NCI-H2171 treated with DMSO at 0.1 percent for 48 hours (cell line): ENCODE measurements at places on chromosomes 7 and 10.

DNA sequence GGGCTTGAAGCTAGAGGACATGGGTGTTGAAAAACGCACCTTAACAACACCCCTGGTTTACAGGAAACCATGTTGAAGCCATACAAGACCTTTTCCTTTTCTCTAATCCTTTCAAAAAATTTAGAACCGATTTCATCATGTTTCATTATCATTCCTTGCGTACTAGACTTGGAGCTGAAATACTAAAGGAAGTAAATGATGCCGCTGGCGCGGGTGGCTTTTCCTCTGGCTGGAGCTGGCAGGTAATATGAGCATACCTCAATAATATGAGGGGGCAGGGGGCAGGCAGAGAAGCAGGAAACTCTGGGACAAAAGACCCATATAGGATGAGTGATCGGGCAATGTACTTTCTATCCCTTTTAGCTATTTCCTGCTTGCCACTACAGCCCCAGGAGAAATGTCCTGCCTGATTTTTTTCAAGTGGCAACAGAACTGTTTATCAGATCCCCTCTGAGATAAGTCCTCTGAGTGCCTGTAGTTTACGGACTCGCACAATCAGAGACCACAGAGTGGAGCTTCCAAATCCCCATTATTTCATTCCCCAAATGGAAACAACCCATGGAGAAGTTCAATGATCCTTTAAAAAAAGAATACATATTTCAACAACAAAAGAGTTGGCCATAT is 450.1 kb downstream of the KCNMA1 start:
- no peak for DNase-seq

DNA sequence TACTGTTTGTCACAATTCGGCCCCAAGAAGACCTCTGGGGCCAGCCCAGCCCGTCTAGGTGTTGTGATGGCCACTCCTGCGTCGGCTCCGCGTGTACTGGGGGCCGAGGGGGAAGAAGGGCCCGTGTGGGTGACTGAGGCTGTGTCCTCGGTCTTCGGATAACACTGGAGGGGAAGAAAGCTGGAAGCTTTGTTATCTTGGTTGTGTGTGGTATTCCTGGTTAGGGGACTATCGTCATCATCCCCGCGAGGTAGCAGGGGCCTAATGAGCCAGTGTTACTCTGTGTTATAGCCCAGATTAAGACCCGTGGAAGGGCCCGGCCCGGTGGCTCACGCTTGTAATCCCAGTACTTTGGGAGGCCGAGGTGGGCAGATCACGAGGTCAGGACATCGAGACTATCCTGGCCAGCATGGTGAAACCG is 854 bp downstream of the MTG1 start:
- no peak for DNase-seq

DNA sequence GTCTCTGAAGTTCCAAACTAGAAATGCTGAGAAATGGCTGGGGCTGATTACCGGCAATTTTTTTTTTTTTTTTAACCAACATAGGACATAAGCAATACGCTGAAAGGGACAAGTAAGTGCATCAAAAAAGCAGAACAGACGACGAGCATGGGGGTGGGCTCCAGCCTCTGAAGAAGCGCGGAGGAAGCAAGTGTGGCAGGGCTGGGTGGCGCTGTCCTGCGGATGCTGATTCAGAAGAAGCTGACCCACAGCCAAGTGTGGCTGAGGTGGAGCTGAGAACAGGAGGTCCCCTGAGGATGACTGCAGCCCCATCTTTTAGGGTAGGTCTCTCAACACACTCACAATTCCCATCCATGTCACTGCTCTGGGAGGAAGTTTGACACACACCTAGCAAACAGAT is 65.6 kb downstream of the CTBP2 start:
- no peak for DNase-seq

DNA sequence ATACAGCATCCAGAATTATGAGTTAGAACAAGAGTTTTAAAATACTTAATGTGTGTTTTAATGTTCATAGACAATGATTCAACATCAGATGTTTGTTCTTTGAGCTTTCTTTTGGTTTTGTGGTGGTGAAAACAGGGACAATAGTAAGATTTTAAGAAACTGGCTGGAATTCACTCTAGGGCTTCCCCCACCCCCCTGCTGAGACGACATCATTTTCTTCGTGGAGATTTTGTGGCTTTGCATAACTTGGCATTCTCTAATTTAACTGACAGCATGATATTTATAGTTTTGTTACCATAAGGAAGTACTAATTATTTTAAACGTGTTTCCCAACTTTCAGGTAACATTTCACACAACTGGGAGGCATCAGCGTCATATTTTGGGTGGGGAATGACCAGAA is 184.1 kb downstream of the BICC1 start:
- DNase-seq: no peak

DNA sequence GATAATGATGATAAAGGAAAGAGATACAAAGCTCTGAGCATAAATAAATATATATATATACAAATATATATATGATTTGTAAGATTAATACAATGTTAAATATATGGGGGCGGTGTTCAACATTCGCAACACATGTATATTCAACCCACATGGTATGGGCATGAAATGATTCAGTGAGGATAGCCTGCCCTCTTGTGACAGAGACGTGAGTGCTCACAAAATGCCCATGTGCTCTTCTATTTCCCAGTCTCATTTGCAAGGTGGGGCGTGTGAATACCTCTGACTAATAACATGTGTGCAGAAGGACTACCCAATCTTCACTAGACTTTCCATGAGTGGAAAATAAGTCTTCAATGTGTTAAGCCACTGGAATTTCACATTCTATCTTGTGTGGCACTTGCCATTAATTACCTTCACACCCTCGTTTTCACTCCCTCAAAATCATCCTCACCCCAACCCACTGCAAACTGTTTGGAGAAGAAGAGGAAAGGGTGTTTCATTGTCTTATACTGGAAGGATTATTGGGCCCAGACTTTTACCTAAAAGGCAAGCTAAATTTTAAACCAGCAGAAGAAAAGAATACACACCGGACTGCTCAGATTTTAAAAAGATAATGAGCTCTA is 26.9 kb downstream of the ASAH2 start:
- DNase-seq: peak; percentile 64

GRCh38 chr10:6211671-6212635 is 9.2 kb downstream of the PFKFB3 start:
- DNase-seq: no peak

DNA sequence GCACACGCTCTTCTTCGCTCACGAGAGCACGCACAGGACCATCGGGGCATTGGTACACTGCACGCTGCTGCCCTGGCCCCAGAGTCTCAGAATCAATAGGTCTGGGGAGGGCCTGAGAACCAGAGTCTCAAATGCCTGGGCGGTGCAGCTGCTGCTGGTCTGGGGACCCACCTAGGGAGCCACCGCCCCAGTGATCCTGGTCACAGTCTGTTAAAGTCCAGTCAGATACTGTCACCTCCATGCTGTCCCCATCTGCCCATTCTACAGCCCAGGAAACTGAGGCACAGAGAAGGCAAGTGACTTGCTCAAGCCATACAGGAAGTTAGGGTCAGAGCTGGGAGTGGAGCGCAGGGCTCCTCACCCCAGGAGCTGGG is 38.0 kb downstream of the ZCCHC24 start:
- DNase-seq: no peak

- DNase-seq: no peak
These were observed 22.9 kb upstream of the C10orf105 start for GRCh38 chr10:71742301-71743088.

DNA sequence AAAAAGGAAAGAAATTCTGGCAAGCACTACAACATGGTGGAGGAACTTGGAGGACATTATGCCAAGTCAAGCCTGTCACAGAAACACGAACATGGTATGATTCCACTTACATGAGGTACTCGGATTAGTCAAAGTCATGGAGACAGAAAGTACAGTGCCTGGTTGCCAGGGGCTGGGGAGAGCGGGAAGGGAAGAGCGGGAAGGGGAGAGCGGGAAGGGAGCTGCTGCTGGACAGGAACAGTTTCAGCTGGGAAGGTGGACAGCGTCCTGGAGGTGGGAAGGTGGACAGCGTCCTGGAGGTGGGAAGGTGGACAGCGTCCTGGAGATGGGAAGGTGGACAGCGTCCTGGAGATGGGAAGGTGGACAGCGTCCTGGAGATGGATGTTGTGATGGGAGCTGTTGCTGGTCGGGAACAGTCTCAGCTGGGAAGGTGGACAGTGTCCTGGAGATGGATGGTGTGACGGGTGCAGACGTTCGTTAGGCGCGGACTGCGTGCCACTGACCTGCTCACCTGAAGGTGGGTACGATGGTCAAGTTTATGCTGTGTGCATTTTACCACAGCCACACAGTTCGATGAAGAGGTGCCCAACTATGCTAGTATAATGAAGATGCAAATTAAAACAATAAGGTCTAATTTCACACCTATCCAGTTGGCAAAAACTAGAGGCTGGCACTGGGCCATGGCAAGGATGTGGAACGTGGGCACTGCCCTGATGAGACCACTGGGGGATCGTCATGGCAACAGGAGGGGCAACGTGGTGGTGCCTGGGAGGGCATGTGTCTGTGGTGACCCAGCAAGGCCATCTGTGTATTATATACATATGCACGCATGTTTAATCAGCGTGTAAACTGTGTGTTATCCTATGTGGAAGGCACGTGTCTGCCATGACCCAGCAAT is 103.8 kb downstream of the NKX6-2 start:
- DNase-seq: no peak

- DNase-seq: no peak
These were observed 120.1 kb upstream of the AGK start for GRCh38 chr7:141431140-141431479.

DNA sequence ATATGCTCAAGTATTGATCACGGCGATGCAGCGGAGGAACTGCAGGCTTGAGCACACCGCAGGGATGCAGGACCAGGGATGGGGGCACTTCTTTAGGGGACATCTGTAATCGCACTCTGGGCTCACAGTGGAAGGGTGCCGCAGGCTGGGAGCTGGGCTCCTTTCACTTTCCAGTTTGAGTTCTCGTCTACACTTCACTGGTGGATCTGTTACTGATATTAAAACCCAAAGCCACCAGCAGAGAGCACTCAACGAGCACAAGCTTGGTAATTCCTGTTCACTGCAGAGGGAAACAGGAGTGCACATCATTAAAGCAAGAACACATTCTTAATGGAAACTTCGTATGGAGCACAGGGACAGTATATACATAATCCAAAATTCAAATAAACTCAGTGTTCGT is 91.3 kb downstream of the PARD3 start:
- peak; percentile 7 for DNase-seq

DNA sequence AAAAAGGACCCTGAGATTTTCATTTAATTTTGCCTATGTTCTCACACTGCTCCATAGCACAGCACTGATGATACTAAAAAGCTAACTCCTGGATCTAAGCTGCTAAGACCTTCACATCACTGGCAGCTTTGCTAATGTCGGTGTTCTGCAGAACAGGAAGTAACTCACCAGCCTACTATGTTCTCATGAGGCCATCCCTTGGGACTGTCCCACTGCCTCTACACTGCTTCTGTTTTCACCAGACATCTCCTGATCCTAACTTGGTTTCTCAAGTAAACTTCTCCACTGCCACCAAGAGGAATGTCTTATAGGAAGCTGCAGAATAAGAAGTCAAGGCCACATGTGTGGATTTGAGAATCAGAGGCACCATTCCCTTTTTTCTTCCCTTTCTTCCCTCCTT is 15.1 kb downstream of the HTR7 start:
- DNase-seq: no peak

DNA sequence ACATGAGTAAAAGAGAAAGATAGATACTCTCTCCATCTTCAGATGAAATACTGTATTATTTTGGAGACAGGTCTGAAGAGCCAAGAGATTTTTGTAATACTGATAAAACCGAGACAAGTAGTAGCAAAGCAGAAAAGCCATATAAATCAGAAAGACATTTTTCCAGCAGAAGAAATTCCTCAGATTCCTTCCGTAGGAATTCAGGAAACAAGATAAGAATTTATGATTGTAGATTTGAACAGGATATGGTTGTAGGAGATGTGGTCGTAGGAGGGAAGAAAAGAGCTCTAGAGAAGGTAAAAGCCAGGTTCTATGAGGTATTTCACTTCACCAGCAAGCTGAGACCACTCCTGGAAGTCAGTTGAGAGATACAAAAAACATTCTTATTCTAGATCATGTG is 17.6 kb upstream of the AASS start:
- DNase-seq: no peak

DNA sequence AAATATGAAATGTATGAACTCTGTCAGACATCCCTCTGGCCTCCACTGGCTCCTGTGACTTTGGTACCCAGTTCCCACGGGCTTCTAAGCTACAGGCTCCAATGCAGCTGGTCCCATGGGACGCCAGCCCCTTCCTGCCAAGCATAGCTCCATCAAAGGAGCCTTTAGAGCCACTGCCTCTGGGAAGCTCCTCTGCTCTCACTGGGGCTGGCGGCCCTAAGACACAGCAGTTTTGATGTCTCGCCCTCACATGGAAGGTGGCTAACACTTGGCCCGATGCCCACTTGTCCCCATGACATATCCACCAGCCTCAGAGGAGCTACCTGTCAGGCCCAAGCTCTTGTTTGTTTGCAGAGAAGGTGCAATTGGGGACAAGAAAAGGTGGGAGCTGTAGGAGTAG is 453.7 kb upstream of the LRRN3 start:
- DNase-seq: no peak

DNA sequence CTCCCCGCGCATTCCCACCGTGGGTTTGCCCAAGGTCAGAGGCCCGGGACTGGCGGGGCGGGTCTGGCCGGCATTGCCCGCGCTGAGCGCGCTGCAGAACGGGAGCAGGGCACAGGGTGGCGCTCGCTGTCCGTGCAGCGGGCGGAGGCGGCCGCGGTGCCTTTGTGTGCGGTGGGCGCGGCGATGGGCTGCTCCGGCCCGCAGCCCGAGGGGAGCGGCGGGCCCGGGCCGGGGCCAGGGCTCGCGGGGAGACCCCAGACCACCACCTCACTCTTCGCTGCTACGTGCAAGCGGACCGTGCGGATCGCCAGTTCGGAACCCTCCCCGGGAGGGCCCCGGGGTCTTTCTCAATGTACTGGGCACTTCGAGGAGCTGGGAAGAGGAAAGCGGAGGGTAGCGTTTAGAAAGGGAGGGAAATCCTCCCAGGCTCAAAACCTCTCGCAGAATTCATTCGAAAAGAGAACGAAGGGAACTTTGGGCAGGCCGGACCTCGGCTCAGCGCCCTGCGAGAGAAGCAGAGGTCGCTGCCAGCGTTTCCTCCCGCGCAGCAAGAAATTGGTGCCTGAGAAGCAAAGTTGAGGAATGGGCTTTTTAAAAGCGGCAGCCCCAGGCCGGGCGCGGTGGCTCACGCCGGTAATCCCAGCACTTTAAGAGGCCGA is 8.5 kb downstream of the SP8 start:
- no peak for DNase-seq

DNA sequence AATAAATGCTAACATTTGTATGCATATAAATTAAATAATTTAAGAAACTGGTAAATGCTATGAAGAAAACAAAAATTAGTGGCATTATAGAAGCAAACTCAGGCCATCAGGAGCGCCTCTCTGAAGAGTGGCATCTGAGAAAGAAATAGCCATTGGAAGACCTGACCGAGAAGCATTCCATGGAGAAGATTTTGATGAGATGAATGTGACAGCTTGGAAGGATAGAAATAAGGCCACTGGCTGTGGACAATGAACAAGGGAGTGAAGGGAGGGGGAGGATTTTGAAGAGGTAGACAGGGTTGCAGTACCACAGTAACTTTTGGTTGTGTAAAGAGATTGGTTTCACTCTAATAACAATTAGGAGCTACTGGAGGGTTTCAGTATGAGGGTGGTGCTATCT is 436.7 kb downstream of the CCSER2 start:
- DNase-seq: no peak

- no peak for DNase-seq
These were observed 25.5 kb upstream of the PCBD1 start for GRCh38 chr10:70913893-70914240.
